ENCODE measurements at places on chromosomes 7 and 10.

GRCh38 chr10:34161777-34162370, 653.2 kb downstream of the PARD3 start:
- DNase-seq = no peak

GRCh38 chr10:43170491-43170890, 32.2 kb downstream of the CSGALNACT2 start:
- no peak for DNase-seq

- DNase-seq = no peak
These were observed 6.8 kb downstream of the PON2 start for GRCh38 chr7:95427914-95428516.

DNA sequence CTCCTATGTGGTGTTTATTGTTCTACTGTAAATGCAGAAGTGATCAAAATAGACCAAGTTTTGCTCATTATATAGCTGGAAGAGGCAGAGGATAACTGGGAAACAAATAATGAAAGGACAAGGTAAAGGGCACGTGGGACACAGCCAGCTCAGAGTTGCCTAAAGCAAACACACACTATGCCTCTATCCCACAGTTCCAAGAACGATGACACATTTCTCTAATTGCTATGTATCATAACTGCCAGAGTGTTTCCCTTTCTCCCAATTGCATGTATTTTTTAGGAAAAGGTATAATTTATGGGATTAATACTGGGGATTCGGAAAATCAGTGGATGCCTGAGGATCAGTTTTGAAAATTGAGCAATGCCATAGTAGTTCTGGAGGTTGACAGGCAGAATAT, 49.0 kb downstream of the CCDC71L start:
- DNase-seq = no peak

DNA sequence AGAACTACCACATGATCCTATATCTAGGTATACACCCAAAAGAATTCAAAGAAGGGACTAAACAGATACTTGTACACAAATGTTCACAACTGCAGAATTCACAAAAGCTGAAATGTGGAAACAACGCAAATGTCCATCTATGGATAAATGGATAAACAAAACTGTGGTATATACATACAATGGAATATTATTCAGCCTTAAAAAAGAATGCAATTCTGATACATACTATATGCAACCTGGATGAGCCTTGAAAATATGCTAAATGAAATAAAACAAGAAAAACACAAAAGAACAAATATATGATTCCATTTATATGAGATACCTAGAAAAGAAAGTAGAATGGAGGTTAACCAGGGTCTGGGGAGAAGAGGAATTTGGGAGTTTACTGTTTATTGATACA, 7.2 kb downstream of the FAM133B start:
- DNase-seq = no peak

- DNase-seq = no peak
These were observed 131.8 kb downstream of the DOCK1 start for GRCh38 chr10:127036987-127037386.

DNA sequence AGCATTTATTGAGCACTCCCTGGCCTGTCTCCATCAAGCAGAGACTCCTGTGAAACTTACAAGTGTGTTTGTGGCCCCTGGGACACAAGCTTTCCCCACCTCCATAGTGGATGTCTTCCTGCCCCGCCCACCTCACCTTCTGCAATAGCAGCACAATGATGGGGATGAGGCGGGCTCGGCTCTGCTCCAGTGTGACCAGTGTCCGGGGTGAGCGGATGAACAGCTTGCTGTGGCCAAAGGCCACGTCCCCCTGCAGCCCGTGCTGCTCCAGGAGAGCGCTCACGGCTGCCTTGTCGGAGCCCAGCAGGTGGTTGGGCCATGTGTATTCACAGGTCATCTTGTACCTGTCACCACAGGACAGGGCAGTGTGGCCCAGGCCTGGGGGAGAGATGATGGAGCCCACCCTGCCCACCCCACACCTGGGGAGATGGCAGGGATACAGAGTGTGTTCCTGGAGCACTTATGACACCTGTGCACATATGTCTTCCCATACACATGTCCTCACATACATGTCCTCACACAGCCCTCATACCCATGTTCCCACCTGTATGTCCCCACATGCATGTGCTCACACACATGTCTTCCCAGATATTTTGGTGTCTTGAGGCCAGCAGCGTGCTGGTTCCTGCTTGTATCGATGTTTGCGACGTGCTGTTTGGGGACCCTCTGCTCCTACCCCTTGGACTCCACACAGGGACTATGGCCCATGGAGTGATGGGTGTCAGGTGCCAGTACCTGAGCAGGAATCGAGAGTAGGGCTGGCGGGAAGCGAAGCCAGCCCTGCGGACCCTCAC, 12.7 kb downstream of the MYO1G start:
- DNase-seq = no peak

DNA sequence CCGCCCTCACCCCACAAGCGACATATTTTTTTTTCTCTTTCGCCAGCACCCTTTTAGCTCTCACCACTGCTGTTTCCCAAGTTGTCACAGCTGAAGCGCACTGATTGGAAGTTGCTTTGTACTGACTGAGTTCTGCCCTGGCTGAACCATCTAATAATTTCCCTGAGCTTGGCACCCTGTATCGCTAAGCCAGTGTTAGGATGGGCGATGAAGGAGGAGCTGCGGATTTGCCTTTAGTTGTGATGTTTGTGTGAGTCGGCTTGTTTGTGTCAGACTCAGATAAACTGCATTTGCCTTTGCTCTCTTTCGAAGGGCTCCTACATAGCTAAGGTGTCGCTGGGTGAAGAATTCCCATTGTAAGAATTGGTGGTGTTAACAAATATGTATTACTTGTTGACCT, 1.3 kb upstream of the ATXN7L1 start:
- no peak for DNase-seq

GRCh38 chr10:13939391-13939790, 352.6 kb downstream of the PRPF18 start:
- no peak for DNase-seq

GRCh38 chr10:44312401-44312800, 72.5 kb downstream of the CXCL12 start:
- DNase-seq = no peak

DNA sequence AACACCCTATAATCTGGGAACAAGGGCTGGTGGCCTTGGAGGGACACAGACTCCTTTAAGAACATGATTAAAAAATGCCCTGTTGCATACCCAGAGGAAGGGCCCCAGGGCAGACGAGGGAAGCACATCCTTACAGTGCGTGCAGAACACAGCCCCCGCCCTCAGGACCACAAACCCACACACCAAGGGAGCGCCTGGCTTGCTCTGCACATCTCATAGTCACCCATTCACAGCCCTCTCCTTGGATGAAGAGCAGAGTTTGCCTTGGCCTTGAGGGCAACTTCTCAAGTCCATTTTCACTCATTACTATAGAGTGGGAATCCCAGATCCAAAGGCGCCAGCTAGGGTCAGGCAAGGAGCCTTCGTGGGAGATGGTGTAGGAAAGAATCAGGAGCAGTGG, 6.3 kb upstream of the VSIR start:
- no peak for DNase-seq

GRCh38 chr10:89845541-89846280, 144.3 kb downstream of the KIF20B start:
- no peak for DNase-seq

DNA sequence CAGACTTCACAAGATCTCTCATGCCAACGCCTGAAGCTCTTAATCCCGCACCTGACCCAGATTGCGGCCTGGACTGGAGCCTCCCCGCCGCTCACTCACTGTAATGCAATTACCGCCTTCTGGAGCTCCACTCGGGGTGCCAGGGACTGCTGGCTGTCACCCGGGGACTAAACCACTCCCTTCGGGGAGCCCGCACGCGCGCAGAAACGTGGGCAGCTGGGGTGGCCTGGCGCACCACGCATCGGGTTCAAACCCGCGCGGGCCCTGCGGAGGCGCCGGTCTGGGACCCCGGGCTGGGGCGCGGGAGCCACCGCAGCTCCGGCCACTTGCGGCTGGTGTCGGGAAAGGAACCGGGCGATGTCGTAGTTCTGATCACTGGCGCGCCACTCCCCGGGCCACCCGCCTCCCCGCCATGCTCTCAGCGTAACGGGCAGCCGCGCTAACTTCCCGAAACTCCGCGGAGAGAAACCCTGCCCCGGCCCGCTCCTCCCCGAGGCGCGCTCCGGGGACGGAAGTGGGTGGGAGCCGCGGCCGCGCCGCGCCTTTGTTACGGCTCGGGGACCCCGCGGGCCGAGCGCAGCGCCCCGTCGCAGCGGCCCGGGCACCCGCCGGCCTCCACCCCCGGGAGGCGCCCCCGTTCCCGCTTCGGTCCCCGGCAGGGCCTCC, 100.3 kb upstream of the SVIL start:
- peak; percentile 36 for DNase-seq

- DNase-seq = no peak
These were observed 20.5 kb upstream of the PPP1R3C start for GRCh38 chr10:91653219-91653870.

DNA sequence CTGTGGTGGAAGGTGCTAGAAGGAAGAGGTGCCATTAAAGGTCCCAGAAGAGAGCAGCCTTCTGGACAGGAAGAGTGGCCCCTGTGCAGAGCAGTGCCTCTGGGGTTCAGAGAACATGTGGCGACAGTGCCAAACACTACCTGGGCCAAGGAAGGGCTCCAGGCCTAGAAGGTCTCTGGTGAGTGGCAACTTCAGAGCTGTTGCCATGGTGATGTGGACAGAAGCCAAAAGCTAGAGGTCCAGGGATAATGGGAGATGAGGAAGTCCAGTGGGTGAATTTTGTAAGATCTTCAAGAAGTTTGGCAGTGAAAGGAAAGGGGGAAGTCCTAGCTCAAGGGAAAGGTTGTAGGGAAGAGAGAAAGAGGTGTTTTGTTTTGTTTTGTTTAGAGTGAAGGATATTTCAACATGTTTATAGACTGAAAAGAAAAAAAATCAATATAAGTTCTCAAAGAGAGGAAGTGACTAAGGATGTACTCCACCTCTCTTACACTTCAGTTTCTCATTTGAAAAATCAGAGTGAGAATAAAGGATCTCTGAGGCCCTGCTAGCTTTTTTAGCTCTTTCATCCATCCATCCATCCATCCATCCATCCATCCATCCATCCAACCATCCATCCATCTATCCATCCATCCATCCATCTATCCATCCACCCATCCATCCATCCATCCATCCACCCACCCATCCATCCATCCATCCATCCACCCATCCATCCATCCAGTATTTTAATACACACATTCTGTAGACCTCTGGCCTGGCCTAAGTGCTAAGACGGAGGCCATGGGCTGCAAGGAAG, 77.1 kb upstream of the DUSP5 start:
- no peak for DNase-seq

- DNase-seq = peak; percentile 31
These were observed 472.0 kb upstream of the AKR1E2 start for GRCh38 chr10:4353964-4354363.

DNA sequence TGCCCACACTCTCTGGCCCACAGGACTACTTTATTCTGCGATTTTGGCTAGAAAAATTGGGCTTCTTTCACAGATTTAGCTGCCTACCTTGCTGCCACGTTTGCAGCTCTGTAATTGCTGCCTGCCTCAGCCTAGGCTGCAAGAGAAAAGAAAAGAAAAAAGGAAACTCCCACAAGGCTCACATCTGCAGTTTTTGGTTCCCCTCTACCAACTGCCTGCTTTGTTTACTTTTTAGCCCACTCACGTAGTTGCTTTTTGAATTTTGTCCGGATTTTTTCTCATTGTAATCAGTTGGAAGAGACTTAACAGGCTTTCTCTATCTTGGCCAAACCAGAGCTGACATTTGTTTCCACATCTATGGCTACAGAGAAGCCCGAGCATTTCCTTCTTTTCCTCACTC, 24.3 kb downstream of the SUN3 start:
- DNase-seq = no peak

DNA sequence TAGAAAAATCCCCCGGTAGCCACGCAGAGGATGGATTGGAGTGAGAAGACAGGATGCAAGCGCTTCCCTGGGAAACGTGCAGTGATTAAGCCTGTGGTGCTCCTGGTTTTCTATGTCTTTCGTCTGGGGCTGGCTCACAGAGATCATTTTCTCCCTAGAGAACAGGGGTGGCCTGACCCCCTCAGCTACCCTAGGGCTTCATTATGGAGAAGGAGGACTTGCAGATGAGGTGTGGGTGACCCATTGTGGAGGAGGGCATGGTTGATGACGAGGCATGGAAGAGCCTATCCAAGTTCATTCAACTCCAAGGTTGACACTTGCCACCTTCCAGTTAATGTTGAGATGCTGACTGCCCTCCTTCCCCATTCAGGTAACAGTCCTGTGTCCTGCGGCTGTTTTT, 75.9 kb downstream of the VSTM4 start:
- DNase-seq = no peak

DNA sequence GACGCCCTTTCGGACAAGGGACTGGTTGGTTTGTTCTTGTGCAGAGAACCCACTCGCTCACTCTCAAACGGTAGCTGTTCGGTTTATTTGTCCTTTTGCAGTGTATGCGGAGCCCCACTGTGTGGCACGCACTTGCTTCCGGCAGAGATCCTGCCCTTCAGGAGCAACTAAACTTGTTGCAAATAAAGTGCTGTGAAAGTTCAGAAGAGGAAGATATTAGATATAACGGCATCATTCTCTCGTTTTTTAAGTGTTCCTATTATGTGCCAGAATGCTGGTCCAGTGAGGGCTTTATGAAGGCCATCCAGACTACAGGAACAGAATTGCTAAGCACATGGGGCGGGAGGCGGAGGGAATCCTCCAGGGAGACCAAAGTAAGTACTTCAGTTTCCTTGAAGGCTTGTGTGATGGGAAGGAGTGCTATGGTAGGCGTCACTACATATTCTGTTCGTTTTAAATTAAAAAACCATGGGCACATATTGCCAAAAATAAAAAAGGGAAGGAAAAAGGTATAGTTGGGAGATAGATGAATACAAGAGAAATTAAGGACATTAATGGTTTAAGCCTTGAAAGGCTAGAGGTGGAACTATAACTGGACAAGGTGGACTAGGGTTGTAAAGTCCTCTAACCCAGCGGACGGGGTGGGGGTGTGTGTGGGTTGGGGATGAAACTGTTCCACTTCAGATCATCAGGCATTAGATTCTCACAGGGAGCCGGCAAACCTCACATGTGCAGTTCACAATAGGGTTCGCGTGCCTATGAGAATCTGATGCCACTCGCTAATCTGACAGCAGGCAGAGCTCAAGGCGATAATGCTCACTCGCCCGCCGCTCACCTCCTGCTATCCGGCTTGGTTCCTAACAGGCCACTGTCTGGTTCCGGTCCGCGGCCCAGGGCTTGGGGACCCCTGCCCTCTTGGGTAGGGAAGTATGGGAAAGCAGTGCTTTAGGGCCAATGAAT, 704 bp upstream of the ERLIN1 start:
- peak; percentile 48 for DNase-seq

Measured in A549 (cell line).